ENCODE measurements at places on chromosomes 3 and 15.

GRCh38 chr15:25739687-25740121 is 123.4 kb downstream of the ATP10A start:
- DNase-seq, result no peak

DNA sequence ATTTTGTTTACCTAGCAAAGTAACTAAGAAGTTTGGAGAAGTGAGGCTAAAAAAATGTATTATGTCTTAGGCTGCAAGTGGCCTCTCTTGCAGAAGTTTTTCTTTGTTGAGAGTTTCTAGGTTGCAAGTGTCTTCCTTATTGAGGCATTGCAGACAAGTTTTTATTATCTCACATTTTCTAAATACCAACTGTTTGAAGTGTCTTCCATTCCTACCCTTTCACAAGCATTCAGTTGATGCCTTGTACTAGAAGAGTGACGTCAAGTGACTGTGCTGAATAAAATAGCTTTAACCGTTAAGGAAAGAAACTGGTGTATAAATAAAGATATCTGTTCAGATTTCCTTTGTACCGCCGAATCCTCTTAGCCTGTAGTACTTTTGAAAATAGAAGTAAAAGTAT is 123.3 kb downstream of the ALCAM start:
- no peak for DNase-seq

DNA sequence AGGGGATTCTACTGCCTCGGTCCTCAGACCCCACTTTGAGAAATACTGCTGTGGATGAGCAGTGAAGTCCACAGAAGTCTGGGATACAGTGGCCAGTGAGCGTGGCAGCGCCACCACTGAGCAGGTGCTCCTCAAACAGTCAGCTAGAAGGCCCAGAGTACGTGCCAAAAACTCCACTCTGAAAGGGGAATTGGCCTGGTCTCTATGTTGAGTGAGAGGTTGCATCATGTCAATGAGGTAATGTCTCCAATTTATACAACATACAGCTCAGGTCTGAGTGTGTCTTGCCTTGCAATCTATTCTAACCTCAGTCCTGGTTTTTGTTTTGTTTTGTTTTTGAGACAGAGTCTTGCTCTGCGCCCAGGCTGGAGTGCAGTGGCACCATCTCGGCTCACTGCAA is 53.3 kb upstream of the ETV5 start:
- DNase-seq, result no peak

GRCh38 chr3:177146646-177147045 is 50.6 kb downstream of the TBL1XR1 start:
- no peak for DNase-seq

DNA sequence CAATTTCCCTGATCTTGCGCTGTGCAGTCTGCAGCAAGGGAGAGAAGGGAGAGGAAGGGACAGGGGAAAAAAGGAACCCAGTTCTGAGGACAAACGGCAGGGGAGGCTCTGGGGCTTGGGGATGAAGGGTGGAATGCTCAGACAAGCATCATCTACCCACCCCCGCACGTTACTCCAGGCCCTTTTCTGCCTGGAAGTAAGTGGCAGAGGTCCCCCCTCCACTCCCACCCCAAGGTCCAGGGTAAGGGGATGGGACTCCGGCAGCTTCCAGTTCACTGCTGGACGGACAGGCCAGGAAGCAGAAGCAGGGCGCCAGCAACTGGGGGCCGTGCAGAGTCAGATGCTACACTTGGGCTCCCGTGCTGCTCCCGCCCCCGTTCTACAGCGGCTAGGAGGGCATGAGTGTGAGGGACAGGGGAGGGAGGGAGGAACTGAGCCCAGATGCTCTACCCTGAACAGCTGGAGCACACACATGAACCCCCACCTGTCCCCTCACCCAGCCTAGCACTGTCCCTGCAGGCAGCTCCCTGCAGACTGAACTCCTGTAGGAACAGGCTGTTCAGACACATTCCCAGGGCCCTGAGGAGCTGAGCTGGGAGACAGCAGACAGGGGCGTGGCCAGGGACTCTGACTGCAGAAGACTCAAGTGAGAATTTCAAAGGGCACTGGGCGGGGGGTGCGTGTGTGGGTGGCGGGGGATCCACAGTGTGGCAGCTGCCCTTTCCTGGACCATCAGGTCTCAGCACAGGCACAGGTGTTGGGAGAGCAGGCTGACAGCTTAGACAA is 59.7 kb downstream of the SENP2 start:
- DNase-seq, result no peak
